Stimulated activated CD4-positive, alpha-beta T cell treated with anti-CD3 and anti-CD28 coated beads, Interleukin-1b, Interleukin-23, amount 100 ng/mL, for 48 hours (primary cell): ENCODE measurements at places on chromosomes 1 and 21.

DNA sequence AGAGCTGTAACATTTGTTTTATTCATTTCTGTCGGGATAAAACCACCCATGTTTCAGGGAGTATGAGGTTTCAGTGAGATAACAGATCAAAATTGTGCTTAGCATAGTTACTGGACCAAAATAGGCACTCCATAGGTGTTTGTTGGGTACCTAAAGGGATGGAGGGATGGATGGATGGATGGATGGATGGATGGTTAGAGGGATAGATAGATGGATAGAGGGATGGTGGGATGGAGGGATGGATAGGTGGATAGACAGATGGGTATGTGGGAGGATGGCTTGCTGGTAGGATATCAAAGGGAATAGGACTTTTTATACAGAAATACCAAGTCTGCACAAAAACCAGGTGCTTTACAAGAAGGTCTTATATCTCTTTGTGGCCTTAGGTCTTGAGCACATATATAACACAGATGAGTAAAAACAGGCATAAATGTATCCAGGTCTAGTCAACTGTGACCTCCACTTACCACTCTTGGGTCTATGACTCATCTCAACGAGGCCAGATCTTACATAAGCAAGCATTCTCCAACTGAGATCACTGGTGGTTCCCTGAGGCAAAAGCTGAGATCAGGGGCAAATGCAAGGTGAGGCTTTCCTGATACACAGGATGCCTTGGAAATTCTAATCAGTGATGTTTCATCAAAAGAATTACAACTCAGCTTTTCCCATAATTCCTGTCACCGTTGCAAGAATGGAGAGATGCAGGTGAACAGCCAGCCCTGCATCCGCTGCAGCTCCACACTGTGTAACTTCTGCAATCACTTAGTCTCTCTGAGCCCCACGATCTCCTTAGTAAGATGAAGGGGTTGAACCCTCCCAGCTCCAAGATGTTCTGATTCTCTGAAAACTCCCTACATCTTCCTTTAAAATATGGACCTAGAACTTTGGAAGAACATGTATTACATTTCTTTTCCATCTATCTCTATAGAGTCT, 32.0 kb downstream of the PTAFR start:
- DNase-seq: peak; percentile 50

GRCh38 chr1:11558276-11558675, 79.3 kb downstream of the DISP3 start:
- DNase-seq: no peak

DNA sequence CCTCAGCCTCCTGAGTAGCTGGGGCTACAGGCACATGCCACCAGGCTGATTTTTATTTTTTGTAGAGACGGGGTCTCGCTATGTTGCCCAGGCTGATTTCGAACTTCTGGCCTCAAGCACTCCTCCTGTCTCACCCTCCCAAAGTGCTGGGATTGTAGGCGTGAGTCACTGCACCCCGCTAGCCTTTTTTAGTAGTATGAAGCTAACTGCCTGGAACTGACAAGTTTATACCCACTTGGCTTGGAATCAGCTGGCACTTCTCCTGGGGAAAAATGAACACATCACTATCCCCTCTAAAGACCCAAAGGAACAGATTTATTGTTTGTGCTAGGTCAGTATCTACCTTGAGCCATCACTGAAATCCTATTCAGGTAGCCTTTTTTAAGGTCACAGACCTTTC, 19.0 kb downstream of the TMEM63A start:
- DNase-seq: no peak

DNA sequence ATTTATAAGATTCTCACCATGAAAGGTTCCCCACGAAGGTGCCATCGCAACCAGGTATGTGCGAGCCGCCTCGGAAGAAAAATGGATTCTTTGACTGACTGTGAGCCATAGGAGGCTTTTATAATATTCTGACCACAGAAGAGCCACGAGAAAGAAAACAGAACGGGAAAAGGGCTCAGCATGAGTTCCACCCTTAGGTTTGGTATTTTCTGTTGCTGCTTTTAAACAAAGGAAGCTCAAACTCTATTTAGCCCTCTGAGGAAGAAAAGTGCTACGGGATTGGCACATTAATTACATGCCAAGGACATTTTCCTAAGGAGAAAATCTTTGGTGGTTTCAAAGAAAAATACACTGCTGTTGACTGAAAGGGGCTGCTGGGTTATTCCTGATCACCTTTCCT, 39.3 kb downstream of the MIS18A start:
- DNase-seq: no peak

DNA sequence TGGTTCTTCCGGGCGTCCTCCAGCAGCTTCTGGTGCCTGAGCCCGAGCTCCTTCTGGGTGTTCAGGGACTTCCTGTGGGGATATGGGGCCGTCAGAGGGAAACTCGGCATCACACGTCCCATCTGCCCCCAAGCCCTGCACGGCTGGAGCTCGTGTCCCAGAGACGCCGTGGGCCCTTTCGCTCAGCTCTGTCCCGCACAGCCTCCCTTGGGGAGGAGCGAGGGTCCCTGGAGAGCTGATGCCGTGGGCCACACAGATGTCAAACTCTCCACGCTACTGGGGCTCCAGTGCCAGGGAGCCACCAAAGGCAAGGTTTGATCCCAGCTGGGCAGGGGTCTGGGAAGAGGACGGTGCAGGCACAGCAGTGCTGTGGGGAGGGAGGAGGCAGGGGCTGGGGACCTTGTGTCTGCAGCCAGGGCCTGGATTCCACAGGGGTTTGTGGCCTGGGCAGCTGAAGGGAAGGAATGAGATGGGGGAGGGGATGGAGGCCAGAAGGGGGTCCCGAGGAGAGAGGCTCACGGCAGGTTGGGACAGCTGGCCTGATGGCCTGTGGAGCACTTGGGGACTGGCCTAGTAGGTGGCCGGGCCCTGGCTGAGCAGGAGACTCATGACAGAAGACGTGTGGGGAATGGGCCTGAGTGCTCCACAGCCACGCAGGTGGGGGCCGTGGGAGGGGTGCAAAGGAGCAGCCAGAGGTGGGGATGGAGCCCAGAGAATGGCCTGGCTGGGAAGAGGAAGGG, 30.4 kb downstream of the CFAP74 start:
- no peak for DNase-seq

DNA sequence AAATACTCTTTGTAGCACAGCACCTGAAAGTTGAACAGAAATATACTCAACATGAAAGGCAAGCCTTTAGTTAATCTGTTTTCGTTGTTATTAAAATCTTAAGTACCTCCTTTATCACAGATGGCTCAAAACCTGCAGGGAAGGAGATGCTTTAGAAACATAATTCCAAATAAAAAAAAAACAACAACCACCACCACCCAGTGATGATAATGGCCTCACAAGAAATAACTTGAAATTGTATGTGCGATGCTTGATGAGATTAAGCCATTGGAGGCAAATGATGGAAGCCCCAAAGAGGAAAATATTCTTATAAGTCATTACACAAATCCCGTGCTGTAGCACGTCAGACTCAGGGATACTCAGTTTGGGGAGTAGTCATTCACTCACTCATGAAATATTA, 24.9 kb upstream of the ZBTB40 start:
- no peak for DNase-seq

DNA sequence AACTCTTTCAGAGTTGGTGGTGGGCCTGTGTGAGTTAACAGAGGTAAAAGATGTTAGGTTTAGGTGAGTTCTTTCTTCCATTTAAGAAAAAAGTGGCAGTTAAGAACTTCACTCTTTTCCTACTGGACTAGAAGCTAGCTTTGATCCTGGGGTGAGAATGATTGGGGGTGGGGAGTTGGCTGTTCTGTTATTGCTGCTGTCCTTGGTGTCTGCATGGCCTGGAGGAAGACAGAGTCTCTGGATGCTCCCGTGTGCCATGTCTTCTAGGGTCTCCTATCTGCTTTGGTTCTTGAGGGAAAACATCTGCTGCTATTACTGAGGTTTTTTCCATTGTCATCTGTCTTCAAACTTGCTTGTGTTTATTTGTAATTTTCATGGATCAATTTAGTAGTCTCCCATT, 275.7 kb downstream of the HLX start:
- DNase-seq: no peak

DNA sequence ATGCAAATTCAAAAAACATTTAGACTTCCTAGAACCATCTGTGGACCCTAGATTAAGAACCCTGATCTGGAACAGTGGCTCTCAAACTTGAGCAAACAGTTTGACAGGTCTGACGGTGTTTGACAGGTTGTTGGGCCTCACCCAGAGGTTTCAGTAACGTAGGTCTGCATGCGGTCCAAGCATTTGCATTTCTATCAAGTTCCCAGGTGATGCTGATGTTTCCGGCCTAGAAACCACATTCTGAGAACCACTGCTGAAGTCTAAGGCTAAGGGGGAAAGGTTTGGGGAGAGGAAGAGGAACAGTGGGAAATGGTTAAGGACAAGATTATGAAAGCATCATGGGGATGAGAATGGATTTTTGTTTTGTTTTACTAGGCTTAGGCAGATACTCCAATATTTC, 48.6 kb downstream of the MDM4 start:
- peak; percentile 23 for DNase-seq

DNA sequence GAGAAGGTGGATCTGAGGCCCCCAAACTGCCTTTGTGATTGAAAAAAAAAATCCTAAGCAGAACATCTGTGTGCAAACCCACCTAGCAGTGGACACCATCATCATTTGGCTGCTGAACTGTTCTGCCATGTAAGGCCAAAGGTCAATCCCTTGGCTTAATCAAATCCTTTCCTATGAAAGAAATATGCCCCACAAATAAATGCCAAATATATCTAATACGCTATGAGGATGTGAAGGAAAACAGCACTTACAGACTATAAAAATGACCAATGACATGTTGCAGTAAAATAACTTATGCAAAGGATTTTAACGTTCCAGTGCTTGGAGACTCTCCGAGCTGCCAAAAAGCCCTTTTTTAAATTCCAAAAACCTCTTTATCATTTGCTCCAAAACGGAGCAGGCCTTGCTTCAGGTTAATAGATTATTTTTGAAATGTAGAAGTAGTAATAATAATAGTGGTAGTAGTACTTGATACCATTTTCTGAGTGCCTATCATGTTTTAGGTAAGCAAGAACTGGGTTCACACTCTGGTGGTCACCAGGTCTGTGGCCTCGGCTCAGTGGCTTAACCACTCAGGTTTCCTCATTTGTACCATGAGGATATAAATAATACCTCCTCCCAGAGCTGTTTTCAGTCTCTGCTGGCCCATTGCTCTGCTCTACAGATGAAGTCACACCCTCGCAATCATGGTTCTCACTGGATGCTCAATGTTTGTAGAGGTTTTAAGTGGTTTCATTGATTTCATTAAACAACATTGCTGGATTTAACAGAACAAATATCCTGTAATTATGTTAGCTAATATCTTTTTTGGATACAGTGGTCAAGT, 47.9 kb upstream of the EDEM3 start:
- no peak for DNase-seq

- no peak for DNase-seq
Measured at GRCh38 chr21:41570791-41571355, 62.9 kb upstream of the TMPRSS2 start.

DNA sequence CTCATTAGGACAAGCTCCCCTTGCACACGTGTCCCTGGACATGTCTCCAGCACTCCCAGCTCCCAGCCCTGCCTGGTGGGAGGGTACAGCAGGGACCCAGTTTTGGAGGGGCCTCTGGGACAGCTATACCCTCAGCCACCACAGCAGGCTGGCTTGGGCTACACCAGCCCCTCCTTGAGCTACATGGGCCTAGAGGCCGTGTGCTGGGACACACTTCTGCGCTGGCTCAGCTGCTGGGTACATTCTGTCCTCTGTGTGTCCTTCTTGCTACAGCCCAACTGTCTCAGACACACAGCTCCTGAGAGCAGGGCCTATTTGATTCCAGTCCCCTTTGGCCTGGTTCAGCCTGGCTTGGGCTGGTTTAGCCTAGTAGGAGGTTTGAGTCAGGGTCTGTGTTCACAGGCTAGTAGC, 26.7 kb downstream of the DMAP1 start:
- DNase-seq: no peak

- DNase-seq: no peak
Measured at GRCh38 chr1:76547916-76548315, 319.4 kb upstream of the ST6GALNAC5 start.
